ENCODE measurements at places on chromosomes 6 and 20. TPM values are rescaled to one million over a fixed set of nuclear protein-coding genes. Genes with fewer than 3 reads are reported as not detected.

Gene RPL10A
- total RNA-seq: 834 TPM

DNA sequence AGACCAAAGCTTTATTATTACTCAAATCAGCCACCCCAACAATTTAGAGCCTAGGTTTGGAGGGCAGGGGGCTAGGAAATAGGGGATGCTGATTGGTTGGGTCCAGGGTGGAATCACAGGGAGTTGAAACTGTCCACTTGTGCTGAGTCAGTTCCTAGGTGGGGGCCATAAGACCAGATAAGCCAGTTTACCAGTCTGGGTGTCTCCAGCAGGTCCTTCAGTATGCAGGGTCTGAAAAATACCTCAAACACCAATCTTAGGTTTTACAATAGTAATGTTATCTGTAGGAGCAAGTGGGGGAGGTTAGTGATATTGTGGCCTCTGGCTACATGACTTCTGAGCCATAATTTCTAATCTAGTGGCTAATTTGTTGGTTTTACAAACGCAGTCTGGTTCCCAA lies 63.2 kb downstream of the UBR2 start:
- DNase-seq: no peak

- no peak for DNase-seq
These were observed 18.7 kb upstream of the RNF144B start for GRCh38 chr6:18368277-18369105.

DNA sequence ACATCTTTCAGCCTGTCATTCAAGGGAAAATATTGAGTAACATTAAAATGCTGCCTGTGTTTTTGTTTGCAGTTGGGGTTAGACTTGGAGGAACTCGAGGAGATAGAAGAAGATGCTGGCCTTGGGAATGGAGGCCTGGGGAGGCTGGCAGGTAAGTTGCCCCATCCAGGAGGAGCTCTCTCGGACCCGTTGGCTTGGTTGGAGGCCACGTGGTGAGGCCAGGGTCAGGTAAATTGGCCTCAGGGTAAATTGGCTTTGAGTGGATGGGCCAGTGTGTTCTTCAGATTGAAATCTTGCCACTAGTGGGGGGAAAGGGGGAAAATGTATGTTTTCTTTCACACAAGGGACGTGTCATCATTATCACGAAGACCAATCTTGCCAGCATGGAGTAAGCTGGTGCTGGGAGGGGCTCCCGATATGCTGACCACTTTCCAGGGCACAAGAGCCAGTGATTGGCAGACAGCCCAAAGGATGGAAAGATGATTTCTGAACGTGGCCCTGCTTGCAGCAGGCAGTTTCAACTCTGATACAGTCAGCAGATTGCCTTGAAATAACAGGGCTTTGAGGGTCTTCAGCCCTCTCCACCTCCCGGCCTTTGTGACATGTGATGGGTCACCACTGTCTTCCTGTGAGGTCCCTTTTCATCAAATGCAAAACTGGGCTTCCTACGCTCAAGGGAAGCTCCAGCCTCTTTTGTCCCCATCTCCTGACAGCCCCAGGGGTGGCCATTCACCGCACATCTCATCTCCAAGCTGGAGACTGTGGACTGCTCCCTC lies 21.4 kb downstream of the PYGB start:
- no peak for DNase-seq

- peak; percentile 86 for DNase-seq
These were observed 7.8 kb downstream of the SYNGAP1 start for GRCh38 chr6:33427585-33428223.

- DNase-seq: no peak
These were observed 75.5 kb downstream of the LAMA4 start for GRCh38 chr6:112178846-112179245.

DNA sequence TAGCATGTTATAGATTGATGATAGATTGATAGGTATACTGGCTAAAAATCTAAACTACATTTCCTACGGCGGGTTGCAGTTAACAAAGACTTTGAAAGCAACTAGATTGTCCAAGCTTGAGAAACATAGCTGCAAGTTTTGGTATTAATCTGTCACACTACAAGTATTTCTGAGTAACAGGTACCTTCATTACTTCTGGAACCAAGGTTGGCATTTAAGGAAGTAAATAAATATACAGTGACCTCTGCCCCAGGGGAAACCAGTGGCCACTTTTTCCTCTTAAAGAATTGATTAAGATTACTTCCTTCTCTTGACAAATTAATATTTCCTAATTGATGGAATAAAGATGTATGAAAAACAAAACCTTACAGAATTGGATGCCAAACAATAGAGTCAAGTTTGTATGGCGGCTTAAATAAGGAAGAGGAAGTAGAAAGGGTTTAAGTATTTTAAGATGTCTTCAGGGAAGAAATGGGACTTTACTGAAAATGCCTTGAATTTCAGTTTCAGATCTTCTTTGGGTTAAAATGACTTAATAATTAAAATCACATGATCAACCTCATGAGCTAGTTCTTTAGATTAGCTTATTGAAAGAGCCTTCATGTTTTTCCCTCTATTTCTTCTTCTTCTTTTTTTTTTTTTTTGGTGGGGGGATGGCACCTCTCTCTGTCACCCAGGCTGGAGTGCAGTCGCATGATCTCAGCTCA lies 132.8 kb downstream of the DOK5 start:
- no peak for DNase-seq

DNA sequence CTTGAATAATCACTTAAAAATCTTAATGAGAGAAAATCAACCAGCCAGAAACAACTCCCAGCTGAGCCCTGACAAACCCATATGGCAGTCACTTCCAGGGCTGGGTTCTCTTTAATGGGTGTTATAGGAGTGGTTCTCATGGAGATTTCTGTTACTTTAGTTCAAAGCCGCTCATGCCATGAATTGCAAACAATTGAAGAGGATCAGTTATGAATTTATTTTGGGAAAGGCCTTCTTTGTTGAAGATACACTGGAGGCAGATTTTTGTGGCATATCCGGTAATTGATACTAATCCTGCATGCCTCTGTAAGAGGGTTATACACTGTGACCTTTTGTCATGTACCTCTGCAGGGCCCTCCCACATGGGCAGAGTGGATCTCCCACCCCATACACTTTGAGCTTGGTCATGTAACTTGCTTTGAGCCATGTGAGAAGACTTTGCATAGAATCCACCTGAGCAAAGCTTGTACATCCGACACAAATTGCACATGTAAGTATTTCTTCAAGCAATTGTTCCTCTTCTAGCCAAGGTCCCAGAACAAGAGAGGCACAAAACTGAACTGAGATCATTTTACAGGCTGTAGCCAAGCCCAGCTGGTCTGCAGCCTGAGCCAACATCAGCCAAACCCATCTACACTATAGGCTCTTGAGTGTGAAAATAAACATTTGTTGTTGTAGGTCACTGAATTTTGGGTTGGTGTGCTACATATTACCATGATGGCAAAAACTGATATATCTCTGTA lies 492.3 kb downstream of the PREX1 start:
- DNase-seq: no peak

GRCh38 chr6:151288712-151289398 lies 49.1 kb downstream of the AKAP12 start:
- DNase-seq: no peak

GRCh38 chr6:67031451-67031850 lies 1324.4 kb upstream of the EYS start:
- no peak for DNase-seq

Gene CALHM5
- total RNA-seq: 15.4 TPM

- DNase-seq: peak; percentile 68
These were observed 61.7 kb downstream of the TCP11 start for GRCh38 chr6:35079311-35080000.

GRCh38 chr6:38566295-38567030 lies 73.3 kb downstream of the BTBD9 start:
- no peak for DNase-seq

Gene CLVS2
- 0.03 TPM for total RNA-seq

- no peak for DNase-seq
These were observed 978 bp downstream of the WFDC6 start for GRCh38 chr20:45538209-45538799.

Gene GJA1
- total RNA-seq: 213 TPM

- DNase-seq: no peak
These were observed 80.8 kb upstream of the SLC22A16 start for GRCh38 chr6:110557199-110557598.

DNA sequence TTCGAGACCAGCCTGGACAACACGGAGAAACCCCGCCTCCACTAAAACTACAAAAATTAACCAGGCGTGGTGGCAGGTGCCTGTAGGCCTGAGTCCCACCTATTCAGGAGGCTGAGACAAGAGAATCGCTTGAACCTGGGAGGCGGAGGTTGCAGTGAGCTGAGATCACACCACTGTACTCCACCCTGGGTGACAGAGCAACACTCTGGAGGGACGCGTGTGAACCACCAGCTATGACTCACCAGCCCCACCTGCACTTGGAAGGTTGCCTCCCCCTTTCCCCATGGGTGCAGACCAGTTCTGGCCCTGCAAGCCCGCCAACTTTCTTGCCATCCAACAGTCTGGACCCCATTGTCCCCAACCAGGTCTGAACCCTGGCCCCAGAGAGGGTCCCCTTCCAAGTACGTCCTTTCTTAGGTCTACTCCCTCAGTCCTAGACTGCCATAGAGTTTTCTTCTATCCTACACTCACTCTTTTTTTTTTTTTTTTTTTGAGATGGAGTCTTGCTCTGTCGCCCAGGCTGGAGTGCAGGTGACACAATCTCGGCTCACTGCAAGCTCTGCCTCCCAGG lies 29.2 kb downstream of the ATP9A start:
- no peak for DNase-seq

- no peak for DNase-seq
These were observed 41.3 kb downstream of the FKBP5 start for GRCh38 chr6:35647400-35647799.

GRCh38 chr20:64176971-64177370 lies 12.7 kb downstream of the MYT1 start:
- no peak for DNase-seq

- DNase-seq: no peak
These were observed 29.8 kb downstream of the RHAG start for GRCh38 chr6:49606721-49607390.

- no peak for DNase-seq
These were observed 19.3 kb downstream of the TOP1 start for GRCh38 chr20:41047975-41048305.

DNA sequence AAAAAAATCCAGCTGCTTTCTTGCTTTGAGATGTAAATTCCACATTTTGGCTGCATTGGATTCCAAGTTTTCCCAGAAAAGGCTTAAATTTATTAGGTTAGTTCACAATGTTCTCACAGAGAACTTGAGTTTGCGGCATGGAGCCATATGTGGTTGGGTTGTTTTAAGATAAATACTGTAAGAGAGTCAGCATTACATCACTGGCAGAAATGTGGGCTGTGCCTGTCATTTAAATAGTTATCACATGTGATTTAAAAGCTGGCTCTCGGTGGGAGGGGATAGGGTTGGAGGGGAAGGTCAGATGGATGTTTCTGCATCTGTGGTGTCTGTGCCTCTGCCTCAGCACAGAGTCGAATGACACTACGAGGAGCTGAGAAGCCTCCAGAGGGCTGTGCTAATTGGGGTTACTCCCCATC lies 73.8 kb upstream of the SCP2D1 start:
- no peak for DNase-seq

DNA sequence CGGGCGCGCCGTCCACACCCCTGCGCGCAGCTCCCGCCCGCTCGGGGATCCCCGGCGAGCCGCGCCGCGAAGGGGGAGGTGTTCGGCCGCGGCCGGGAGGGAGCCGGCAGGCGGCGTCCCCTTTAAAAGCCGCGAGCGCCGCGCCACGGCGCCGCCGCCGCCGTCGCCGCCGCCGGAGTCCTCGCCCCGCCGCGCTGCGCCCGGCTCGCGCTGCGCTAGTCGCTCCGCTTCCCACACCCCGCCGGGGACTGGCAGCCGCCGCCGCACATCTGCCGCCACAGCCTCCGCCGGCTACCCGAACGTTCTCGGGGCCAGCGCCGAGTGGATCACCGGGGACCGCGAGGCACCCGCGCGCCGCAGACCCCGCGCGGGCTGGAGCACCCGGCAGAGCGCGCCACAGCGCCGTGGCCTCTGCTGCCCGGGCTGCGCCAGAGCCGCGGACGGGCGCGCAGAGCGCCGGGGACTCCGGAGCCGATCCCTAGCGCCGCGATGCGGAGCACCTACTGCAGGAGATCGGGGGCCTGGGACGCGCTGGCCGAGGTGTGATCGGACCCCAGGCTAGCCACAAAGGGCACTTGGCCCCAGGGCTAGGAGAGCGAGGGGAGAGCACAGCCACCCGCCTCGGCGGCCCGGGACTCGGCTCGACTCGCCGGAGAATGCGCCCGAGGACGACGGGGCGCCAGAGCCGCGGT lies at the start of gene BMP2:
Gene BMP2, plus strand, starts transcription at position 151 of the 692 bp plus-strand sequence. CDS start 2,441 bp downstream, outside the sequence.
- peak; percentile 51 for DNase-seq

DNA sequence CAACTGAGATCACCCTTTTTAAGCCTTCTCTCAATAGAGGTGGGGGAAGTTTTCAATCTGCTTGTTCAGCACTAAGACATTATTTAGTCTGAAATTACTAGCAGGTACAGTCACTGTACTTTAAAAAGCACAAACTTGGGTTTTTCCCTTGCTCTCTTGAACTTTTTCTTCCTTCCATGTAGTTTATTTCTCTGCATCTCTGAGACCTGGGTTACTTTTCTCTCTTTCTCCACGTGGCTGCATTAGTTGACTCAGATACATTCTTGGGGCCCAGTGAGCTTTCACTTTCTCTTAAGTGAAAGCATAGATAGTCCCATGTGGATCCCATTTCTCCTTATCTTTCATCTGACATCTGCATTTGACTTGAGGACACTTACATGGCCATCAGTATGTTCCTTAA lies 433.9 kb upstream of the MAP3K7 start:
- DNase-seq: no peak

Gene TCP11
- not detected for total RNA-seq

GRCh38 chr20:33933469-33933909 lies 60.2 kb upstream of the RALY start:
- DNase-seq: peak; percentile 79

DNA sequence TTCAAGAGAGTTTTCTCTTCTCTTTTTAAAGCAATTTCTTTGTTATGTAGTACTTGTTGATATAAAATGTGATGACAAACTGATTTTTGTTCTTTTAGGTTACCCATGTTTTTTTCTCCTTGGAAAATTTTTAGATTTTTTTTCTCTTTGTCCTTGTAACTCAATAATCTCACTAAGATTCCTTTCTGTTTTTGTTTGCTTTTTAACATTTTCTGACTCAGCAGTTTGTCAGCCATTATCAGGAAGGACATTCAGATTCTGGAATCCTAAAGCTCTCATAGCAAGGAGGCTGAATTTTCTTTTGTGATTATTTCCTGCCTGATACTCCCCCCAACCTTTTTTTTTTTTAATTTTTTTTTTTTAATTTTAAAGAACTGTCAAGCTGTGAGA lies 75.2 kb upstream of the CITED2 start:
- DNase-seq: no peak
